ENCODE measurements at places on chromosomes 12 and 14. TPM values are rescaled to one million over a fixed set of nuclear protein-coding genes. Genes with fewer than 3 reads are reported as not detected.

DNA sequence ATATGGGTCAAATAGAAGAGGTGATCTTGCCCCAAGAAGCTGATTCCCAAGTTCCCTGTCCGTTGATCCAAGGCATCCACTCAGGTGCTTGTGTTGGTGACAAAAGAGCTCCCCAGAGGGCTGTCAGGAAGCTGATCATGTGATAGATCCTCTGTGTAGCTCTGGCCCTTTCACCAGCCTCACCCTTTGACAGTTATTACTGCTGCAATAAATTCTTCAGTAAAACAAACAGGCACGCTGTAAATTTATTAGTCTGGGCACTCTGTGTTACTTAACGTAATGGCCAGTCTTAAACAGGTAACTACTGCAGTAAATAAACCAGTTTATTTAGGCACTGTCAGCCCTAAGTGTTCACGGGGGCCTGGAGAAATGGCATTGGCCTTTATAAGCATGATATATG is 473.9 kb downstream of the BCL11B start:
- no peak for DNase-seq

DNA sequence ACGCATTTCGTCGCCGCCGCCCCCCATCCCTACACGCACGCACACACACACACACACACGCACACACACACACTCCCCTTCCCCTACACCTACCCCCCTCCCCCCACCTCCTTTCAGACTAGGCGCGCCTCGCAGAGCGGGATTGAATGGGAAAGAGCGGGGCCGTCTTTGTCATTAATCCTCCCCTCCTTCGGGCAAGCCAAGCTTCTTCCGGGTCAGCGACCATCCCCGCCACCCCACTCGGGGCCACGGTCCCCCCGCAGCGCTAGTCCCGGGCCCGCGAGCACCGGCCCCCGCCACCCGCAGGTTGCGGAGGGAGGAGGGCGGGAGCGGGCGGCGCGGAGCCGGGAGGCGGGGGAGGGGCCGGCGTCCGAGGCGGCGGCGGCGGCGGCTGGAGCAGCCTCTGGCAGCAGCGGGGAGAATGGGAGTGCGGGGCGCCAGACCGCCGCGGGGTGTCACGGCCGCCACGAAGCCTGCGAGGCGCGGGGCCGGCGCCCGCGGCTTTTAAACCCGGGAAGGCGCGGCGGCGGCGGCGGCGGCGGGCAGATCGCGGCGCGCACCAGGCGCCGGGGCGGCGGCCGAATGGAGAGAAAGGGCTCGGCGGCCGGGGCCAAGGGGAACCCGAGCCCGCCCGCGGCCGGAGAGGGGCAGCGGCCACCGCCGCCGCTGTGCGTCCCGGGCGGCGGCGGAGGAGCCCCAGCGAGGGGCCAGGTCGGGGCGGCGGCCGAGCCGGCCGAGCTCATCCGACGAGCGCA is at the start of gene TTC9:
Gene TTC9 (plus strand): TSS at position 369 of the 755 bp plus-strand sequence. CDS start 214 bp downstream, at position 583.
- DNase-seq: no peak

DNA sequence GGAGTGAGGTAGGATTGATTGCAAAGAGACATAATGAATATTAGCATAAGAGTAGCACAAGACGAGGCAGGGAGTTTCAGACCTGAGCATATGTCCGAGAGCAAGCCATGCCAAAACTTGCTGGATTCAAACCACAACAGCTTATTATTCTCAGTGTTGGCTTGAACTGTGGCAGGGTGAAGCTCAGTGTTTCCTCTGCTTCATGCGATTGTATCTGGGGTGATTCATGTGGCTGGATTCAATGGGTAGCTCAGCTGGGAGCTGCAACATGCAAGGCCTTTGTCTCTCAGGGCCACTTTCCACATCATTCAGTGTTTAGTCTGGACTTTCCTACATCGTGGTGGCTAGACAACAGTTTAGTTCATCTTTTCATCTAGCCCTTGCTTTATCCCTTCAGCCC is 22.1 kb upstream of the E2F7 start:
- no peak for DNase-seq

The RIN3 gene
- 27.3 TPM for total RNA-seq

GRCh38 chr12:7806863-7807487 is 17.8 kb downstream of the NANOG start:
- peak; percentile 59 for DNase-seq

The TPPP2 gene
- 0.62 TPM for total RNA-seq

The PLXNC1 gene
- total RNA-seq: 10.3 TPM

- no peak for DNase-seq
Observed at GRCh38 chr12:110813756-110814155, 33.0 kb upstream of the CCDC63 start.

DNA sequence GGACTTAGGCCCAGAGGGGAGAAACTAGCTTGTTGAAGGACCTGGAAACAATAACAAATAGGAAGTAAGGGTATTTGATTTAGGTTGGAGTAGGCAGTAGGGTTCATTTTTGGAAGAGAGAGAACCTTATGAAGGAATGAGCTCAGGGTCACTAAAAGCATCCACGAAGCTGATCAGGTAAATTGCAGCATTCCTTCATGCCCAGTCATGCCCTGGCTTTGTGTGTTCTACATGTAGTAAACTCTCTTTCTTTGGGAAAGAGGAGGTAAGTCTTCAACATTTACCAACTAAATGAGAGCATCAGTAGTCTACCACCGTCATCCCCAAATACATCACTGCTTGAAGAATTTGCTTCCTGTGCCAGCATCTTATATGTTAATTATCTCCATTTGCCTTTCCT is 54.7 kb downstream of the CPSF2 start:
- no peak for DNase-seq

The WSCD2 gene
- 43.7 TPM for total RNA-seq

The CIDEB gene
- total RNA-seq: 11.1 TPM

GRCh38 chr14:31232081-31232480 is 24.5 kb upstream of the HECTD1 start:
- no peak for DNase-seq

DNA sequence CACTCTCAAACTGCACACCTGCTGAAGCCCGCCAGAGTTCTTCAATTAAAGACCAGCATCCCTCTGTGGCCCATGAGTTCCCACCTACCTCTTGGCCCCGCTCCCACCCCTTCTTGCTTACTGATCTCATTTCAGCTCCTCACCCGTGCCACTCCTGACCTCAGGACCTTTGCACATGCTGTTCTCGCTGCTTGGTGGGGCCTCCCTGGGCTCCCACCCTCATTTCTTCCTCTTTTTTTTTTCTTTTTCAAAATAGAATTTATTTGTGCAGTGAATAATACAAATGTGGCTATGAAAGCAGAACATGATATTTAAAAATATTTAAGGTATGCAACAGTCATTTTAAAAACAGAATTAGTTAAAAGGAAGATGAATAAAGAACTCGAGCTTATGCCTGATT is 8.5 kb upstream of the SERPINA9 start:
- no peak for DNase-seq

- no peak for DNase-seq
Observed at GRCh38 chr14:37230551-37231194, 32.9 kb downstream of the MIPOL1 start.

The PTCSC3 gene
- not detected for total RNA-seq

The OR4L1 gene
- not detected for total RNA-seq

- no peak for DNase-seq
Observed at GRCh38 chr12:117034249-117034648, 65.0 kb downstream of the TESC start.

The KLRD1 gene
- total RNA-seq: 7.8 TPM

The TPH2 gene
- total RNA-seq: not detected

- DNase-seq: no peak
Observed at GRCh38 chr12:111823891-111824290, 18.1 kb upstream of the MAPKAPK5 start.

GRCh38 chr12:96020314-96021003 is 14.9 kb downstream of the LTA4H start:
- DNase-seq: no peak

DNA sequence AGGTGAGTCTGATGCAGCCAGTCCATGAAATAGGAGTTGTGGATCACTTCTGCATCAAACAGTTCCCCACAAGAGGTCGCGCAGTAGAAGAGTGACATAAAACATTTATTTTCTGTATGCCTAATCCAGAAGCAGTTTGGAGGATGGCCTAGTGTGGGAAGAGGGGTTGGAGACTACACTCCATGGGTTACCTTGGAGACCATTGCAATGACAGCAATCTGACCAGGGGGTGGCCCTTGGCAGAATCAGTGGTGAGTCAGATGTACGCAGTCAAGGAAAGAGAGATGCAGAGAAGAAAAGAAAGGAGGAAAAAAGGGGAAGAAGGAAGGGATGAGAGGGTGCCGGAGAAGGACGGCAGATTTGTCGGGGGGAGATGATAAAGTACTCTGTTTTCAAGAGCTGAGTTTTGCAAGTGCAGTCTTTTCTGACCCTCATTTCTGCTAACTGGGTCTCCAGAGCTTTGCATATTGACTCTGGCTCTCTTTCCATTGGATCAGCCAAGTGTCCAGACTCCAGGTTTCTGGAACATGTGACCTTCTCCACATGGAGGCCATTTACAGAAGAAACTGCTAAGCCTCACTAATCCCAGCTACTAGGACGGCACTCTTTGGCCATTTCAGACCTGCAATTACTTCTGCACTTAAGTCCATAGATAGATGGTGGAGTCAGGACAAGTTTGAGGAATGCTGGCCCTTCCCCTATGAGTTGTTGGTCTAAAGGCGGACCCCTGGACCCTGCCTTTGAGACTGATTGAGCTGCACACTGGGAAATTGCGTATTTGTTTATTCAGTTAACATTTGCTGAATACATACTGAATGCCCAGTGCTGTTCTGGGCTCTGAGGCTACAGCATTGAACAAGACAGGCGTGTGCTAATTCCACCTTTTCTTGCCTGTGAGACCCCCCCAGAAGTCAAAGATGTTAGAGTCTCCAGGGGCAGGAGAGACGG is 424.2 kb downstream of the BCL11B start:
- DNase-seq: no peak

The INSM2 gene
- not detected for total RNA-seq

DNA sequence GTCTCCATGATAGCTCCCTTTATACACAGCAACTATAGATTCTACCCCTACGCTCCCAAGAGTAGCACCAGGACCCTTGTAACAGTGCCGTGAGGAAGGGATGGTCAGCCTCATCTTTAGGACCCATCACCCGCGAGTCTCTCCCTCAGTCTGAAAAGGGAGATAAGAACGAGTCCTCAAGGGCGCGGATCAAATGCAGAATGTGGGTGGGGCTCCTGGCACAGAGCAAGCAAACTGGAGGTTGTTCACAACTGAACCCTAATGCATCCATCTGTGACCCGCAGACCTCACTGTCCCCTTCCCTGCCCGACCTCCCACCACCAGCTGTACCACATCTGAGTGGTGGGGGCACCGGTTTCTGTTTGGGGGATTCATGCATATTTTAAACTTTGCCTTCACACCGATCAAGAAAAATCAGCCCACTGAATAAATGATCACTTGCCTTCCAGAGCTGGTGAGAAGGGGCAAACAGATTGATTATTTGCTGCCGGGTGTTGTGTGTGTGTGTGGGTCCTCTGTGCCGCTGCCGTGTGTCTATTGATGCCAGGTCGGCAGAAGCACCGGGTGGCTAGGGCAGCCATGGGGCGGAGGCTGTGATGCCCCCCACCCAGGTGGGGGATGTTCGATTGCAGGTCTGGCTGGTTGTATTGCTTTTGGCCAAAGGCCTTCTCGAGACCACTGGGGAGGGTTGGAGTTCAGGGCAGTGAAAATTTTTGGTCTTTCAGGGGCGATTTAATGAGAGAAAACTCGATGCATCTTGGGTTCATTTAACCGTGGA is 35.7 kb upstream of the BEGAIN start:
- no peak for DNase-seq

GRCh38 chr12:4450551-4451112 is 5.0 kb upstream of the FGF6 start:
- DNase-seq: no peak

The SYT1 gene
- total RNA-seq: 12.3 TPM

The NTF3 gene
- 6.1 TPM for total RNA-seq

The CMTM5 gene
- 1.1 TPM for total RNA-seq

The KRT73 gene
- total RNA-seq: not detected

GRCh38 chr14:67853715-67854114 is 34.1 kb downstream of the RAD51B start:
- DNase-seq: no peak

The MIS18BP1 gene
- 26.1 TPM for total RNA-seq

DNA sequence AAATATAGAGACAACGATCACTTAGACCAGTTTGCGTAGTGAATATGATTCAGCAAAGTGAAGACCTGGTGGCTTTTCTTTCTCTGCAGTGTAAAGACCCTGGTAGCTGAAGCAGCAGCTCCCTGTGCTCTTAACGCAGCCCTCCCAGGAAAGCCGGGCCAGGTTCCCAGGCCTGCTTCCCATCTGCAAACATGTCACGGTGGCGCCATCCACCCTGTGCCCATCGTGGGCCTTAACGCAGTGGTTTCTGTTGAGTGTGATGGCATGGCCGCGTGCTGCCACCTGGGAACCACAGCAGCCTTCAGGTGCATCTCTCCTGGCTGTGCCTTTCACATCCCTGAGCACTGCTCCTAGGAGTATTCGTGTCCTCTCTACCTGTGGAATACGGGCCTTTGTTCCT is 71.5 kb downstream of the WDR20 start:
- no peak for DNase-seq

GRCh38 chr12:85509857-85510256 is 229.8 kb downstream of the ALX1 start:
- DNase-seq: no peak

- peak; percentile 35 for DNase-seq
Observed at GRCh38 chr14:103504991-103505565, 17.6 kb downstream of the CKB start.

The MYH6 gene
- not detected for total RNA-seq

DNA sequence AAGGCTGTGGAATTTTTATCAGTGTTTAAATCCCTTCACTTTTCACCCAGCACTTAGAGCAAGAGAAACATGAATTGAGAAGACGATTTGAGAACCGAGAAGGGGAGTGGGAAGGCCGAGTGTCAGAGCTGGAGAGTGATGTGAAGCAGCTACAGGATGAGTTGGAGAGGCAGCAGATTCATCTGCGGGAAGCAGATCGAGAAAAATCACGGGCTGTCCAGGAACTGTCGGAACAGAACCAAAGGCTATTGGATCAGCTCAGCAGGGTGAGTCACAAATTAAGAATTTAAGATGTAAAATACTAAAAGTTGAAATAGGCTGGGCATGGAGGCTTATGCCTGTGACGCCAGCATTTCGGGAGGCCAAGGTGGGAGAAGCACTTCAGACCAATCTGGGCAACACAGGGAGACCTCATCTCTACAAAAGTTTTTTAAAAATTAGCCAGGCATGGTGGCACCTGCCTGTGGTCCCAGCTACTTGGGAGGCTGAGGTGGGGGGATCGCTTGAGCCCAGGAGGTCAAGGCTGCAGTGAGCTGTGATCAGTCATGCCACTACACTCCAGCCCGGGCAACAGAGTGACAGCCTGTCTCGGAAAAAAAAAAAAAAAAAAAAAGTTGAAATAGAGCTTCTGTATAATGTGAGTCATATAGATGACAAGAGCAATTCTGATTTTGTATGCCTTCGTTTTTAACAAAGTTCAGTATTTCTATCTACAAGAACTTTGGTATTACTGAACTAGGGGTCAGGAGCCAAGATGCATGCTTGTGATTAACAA is 9.6 kb downstream of the BICDL1 start:
- no peak for DNase-seq

The KCNC2 gene
- total RNA-seq: not detected

DNA sequence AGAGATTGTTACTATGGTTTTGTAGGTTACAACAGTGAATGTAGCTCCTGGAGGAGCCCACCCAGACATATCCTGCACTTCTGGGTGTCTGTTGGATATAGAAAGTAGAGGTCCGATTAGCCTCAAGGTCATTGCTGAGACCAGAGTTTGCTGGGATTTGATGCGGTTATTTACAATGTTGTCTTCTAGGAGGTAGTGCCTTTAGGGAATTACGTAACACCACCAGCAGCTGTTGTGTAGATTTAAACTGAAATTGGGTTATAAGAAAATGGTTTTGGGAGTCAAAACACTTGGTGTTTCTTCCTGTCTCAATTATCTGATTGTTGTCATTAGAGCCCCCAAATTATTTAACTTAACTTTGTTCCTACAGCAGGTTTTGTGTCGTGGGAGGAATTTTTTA is 225.3 kb upstream of the PELI2 start:
- no peak for DNase-seq
